ENCODE measurements at places on chromosomes 1 and 21.

GRCh38 chr1:78519446-78519845 is 28.7 kb downstream of the PTGFR start:
- no peak for DNase-seq

GRCh38 chr1:97986041-97987005 is 65.5 kb upstream of the DPYD start:
- DNase-seq = no peak

GRCh38 chr1:15089258-15089992 is 64.1 kb upstream of the TMEM51 start:
- no peak for DNase-seq

DNA sequence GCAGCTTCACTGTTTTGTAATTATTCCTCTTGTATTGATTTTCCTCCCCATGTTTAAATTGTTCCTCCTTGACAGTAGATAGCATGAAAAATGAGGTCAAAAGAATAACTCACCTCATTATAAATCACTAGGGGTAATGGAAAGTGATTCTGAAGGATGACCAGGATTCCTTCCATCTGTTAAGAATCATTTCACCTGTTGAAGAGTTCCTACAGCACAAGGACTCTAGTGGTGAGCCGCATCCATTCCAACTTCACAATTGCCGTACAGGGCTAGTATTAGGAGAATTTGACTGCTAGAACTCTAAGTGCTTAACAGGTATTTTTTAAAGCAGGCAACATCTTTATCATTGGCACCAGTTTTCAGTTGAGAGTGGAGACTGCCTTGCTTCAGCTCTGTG is 13.7 kb downstream of the PPP1R12B start:
- peak; percentile 82 for DNase-seq

- DNase-seq = no peak
Observed at GRCh38 chr1:109542657-109543056, 3.0 kb downstream of the GPR61 start.

- no peak for DNase-seq
Observed at GRCh38 chr21:45769294-45769693, 125.8 kb downstream of the PCBP3 start.

DNA sequence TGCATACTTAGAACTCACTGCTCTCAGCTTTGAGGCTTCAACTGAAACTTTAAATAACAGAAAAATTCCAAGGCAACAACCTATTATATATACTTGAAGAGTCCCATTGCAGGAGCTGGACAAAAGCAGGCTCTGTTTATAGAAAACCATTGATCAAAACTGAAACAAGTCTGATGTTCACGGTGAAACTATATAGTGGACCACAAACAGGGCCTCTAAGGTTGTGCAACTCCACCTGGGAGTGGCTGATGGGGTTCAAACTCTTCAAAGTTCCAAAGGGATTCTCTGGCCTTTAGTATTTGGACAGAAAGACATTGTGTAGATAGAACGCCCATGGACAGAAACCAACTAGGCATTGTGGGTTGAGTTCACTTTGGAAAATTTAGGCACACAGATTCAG is 140.3 kb downstream of the ZC3H11B start:
- DNase-seq = no peak

DNA sequence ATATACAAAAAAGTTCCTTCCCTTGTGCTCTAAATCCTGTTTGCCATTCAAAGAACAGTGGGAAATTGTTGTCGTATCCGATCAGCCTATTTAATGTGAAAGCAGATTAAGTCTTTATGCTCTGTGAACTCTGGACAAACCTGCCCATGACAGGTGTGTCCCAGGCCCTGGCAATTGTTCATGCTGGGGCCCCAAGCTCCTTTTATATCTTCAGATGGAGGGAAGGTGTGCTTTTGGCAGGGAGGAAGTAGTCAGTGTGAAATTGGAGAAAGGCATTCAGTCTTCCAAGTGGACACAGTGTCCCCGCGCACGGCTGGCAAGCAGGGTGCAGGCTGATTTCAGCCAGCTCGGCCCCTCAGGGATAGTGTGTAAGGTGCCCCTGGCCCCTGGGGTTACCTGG is 135.1 kb upstream of the F3 start:
- DNase-seq = no peak

DNA sequence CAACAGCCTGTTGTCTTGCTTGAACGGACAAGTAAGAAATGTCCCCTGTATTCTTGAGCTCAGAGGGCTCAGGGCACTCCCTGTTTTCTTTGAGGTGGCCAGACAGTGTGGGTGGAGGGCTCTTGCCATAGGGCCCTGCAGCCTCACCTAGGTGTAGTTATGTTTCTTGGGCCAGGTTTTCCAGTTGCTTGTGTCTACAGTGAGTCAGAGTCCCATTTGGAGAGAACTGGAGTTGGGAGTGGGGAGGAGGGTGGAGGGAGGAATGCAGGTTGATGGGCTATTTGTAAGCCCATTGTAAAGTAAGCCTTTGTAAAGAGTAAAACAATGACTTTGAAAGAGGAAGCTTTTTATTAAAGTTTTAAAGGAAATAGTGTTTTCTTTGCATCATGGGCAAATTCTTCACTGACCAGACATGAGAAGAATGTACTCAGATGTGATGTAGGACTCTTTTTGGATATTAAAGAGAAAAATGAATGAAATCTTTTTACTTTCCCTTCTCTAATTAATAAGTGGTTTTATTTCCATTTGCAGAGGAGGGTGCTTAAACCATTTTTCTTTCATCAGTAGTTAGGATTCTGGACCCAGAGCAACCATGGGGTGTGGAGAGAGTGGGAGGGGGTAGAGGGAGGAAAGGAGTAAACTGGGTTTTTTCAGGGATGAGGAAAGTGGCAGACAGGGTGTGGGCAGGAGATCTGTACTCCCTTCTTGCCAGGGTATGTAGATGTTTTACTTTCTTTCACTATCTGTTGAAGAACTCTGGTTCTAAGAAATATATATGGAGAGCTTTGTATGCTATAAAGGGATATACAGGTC is 45.1 kb upstream of the MACF1 start:
- no peak for DNase-seq

GRCh38 chr1:9374748-9375341 is 82.2 kb downstream of the SPSB1 start:
- DNase-seq = no peak

- no peak for DNase-seq
Observed at GRCh38 chr1:79877086-79877485, 870.6 kb upstream of the ADGRL4 start.

DNA sequence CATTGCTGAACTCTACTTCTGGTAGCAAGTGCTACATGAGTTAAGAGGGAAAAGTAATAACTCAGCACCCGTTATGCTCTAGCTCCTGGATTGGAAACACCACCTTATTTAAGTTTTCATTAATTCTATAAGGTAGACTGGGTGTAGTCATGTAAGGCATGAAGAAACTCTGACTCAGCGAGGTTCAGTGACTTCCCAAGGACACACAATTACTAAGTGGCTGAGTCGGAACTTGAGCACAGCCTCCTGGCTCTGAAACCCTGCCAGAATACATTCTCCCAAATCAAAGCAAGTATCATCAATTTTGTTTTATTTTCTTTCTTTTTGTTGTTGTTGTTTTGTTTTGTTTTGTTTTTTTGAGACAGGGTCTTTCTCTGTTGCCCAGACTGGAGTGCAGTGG is 29.1 kb upstream of the SCCPDH start:
- no peak for DNase-seq

DNA sequence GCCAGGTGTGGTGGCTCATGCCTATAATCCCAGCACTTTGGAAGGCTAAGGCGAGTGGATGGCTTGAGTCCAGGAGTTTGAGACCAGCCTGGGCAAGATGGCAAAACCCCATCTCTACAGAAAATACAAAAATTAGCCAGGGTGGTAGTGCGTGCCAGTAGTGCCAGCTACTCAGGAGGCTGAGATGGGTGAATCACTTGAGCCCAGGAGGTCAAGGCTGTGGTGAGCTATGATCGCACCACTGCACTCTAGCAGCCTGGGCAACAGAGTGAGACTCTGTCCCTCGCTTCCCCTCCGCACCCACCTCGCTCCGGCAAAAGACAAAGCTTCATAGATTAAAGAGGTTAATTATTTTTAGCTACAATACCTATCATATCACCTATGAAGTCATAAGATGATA is 100.0 kb downstream of the HHAT start:
- DNase-seq = no peak

GRCh38 chr1:181107711-181108110 is 19.2 kb downstream of the IER5 start:
- DNase-seq = no peak

- no peak for DNase-seq
Observed at GRCh38 chr21:33109574-33110339, 39.8 kb downstream of the OLIG1 start.

GRCh38 chr1:243963571-243963970 is 87.5 kb upstream of the ZBTB18 start:
- DNase-seq = no peak

DNA sequence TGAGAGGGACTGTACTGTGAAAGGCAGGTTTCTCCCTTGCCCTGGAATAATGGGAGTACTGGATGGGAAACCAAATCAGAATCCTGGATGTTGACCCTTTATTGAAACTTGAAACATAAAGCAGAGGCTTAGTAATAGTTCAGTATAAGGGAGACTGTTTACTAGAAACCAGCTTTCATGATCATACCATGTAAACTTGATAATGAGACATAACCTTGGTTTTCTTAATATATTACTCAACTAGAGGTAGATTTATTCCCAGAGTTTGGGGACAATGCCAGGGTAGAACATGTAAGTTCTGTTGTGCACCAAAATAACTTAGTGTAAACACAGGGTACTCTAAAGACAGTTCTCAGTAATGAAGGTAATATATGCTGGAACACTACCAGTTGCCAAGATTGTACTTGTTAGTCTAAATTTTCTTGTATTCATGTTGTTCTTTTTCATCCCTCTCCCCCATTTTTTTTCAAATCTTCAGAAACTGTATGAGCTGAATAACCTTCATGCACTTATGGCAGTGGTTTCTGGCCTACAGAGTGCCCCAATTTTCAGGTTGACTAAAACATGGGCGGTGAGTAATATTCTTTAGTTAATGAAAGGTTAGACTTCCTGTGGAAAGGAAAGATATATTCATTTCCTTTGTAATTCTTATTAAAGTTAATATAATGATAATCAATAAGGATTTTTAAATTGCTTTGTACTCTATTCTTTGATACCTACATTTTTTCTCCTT is 49.6 kb downstream of the ANGPTL1 start:
- DNase-seq = no peak

GRCh38 chr1:15953791-15954241 is 22.1 kb downstream of the ZBTB17 start:
- DNase-seq = peak; percentile 87

DNA sequence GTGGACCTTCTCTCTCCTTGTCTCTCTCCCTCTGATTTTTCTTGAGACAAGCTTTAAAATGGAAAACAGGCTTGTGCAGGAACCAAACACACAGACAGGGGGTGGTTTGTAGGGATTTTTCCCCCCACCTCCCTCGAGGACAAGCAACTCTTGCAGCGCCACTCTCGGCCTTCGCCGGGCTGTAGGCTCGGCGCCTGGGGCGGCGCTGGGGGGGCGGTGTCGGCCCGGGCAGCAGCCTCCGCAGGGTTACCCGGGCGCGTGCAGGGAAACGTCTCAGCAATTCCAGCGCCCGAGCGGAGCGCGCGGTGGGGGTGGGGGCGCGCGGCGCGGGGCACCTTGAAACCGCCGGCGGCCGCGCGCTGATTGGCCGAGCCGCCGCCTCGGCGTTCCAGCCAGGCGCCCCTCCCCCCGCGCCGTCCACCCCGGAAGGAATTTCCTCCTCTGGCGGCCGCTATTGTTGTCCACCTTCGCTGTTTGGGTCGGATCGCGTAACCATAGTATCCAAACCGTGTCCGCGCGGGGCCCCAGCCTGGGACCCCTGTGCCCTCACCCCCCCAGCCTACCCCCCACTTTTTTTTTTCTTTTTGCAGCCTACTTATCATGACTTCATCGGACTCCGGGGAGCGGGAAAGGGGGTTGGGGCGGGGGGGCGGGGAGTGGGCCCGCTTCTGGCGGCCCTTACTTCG is 59.8 kb upstream of the ACOT11 start:
- DNase-seq = peak; percentile 25

DNA sequence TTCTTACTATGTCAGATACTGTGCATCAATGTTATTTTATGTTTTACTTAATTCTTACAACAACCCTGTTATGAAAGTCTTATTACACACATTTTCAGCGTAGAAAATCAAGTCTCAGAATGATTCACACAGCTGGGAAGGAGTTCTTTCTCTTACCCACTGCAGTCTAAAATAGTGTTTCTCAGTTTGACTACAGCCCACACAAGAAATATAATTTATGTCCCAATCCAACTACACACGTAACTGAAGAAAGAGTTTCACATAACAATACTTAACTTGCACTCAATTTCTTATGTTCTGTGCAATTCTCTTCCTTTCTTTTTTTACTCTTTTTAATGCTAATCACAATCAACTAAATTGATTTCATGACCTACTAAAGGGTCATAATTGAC is 252.8 kb upstream of the ADGRL2 start:
- no peak for DNase-seq

DNA sequence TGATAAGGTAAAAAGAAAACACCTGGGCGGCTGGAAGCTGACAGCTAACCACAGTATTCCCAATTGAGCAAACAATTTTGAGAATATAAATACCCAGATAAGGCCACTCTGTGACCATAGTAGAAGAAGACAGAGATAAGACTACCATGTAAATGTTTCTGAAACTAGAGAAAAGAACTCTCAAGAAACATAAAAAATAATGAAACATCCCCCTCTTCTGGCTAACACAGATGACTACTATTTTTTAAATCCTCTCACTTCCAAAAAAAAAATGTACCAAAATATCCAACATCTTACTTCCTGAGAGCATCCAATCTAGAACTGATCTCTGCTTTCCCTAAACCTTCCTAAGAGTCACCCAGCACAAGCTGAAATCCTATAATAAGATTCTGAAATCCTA is 125.9 kb downstream of the HFM1 start:
- DNase-seq = no peak

- peak; percentile 51 for DNase-seq
Observed at GRCh38 chr1:153312570-153313186, at the start of gene PGLYRP3. TSS of gene PGLYRP3 (minus strand) at chr1:153312952. CDS start at chr1:153310665, 2,287 bp downstream.

GRCh38 chr1:64480999-64481772 is 11.3 kb downstream of the CACHD1 start:
- DNase-seq = no peak

- no peak for DNase-seq
Observed at GRCh38 chr1:25914074-25914995, 8.1 kb upstream of the STMN1 start.

DNA sequence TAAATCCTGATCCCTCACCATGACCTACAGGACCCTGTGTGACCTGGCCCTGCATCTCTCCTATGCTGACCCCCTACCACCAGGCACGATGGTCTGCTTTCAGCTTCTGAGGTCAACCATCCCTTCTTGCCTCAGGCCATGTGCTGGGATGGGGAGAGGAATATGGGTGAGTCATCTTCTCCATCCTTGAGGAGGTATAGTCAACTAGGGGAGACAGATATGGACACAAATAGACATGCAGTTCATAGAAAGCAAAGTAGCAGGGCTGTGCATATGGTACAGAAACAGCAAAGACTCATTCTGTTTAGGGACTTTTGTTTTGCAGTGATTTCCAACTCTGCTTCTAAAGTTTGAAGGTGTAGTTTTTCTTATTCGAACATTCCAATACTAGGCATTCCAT is 250.8 kb upstream of the FGGY start:
- no peak for DNase-seq

- no peak for DNase-seq
Observed at GRCh38 chr1:26833432-26834405, 7.2 kb downstream of the ZDHHC18 start.

- no peak for DNase-seq
Observed at GRCh38 chr1:72847651-72848050, 565.3 kb upstream of the NEGR1 start.

- no peak for DNase-seq
Observed at GRCh38 chr1:33435096-33435820, 4.4 kb upstream of the PHC2 start.
